ENCODE measurements at places on chromosomes 2 and 18.

DNA sequence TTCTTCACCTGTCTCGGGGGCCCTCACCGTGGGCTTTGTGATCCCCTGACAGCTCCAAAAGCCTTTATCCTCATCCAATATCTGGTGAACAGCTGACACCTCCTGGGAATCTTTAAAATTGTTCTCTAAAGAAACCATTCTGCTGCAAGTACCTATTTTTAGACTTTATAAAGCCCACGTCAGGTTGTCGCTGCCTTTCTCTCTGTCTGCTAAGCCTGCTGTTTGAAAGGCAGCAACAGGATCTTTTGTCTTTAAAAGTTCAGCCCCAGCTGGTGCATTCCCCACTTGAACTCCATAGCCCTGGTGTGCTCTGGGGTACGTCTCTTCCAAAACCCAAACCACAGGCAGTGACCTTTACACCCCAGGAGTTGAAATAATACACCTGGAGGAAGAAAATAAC, 145.0 kb downstream of the NEDD4L start:
- DNase-seq = no peak

GRCh38 chr2:117087535-117088291, 726.8 kb upstream of the DDX18 start:
- no peak for DNase-seq

DNA sequence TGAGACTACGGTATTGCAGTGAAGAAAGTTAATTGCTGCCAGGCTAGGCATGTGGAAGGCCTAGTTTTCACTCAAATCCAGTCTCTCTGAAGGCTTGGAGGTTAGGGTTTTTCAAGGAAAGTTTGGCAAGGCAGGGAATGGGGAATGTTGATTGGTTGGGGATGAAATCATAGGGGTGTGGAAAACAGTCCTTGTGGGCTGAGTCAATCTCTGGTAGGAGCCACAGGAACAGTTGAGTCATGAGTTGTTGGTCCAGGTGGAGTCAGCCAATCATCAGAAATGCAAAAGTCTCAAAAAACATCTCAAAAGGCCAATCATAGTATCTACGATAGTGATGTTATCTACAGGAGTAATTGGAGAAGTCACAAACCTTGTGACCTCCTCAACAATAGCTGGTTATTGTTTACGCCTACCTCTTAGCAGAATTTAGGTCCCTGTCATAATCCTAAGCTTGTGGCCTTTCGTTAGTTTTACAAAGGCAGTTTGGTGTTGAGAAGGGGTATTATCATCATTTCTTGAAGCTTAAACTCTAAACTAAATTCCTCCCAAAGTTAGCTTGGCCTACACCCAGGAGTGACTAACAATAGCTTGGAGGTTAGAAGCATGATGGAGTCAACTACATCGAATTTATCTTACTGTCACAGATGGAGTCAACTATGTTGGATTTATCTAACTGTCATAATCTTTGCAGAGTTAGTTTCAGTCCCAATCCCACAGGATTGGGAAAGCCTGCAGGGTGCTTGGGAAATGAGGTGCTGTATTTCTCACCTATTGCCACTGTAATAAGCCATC, 33.7 kb upstream of the APCDD1 start:
- no peak for DNase-seq

- no peak for DNase-seq
Observed at GRCh38 chr2:106885971-106886915, at the start of gene ST6GAL2. TSS of gene ST6GAL2 (minus strand) at chr2:106886167. CDS start at chr2:106843977, 42,190 bp downstream.

- no peak for DNase-seq
Observed at GRCh38 chr2:169397697-169398096, 35.4 kb upstream of the LRP2 start.

- DNase-seq = no peak
Observed at GRCh38 chr2:105156166-105156565, 85.4 kb upstream of the GPR45 start.

DNA sequence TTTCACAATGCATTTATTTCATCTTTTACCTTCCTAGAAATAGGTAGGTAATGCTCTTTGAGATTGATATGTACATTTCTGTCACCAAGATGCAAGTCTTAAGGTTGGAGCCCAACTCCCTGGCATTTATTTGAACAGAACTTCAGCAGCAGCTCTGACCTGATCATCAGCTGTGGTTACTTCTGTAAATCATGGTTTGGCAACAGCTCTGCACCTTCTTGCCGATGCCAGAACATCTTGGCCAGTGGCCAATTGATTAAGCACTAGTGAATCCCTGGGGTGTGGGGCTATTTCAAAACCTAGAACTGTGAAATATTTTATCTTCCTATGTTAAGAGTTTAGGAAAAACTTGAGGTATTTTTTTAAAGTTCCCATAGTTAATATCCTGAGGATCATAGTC, 124.8 kb upstream of the NYAP2 start:
- no peak for DNase-seq

DNA sequence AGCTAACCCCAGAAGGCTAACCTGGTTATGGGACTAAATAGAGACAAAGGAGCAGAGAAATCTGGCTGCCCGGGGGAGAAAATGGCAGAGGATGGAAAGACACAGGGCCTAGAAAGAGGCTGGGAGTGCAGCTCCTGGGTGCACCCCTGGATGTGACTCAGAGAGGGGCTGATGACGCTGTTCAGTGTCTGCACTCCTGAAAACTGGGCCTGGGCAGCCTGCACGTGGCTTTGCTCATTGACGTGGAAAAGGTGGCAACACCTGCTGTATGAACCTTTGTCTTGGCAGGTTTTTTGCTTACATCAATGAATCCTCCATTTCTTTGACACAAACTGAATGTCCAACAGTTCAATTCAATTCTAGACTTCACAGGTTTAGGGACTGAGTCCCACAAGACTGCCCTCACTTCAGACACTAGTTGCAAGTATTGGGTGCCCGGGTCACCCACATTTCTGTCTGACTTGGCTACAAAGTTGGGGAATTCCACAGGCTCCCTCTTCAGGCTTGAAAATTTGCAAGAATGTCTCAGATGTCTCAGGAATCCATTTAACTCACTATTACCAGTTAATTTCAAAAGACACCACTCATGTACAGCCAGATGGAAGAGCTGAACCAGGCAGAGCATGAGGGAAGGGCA, 47.3 kb upstream of the PUM2 start:
- DNase-seq = no peak

DNA sequence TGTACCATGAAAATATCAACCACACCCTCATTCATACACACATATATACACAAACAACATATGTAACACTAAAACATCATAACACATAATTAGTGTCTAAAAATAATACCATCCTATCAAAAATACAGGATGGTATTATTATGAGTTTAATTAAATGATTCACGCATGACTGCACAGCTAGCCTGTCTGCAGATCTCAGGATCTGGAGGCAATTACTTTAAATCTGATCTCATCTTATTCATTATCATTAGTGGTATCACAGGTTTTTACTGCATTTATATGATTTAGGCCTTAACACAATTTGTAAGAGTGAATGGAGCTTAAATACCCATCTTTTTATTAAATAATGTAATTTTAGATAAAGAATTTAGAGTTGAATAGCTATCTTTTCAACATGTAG, 443.4 kb upstream of the LINC00305 start:
- no peak for DNase-seq

DNA sequence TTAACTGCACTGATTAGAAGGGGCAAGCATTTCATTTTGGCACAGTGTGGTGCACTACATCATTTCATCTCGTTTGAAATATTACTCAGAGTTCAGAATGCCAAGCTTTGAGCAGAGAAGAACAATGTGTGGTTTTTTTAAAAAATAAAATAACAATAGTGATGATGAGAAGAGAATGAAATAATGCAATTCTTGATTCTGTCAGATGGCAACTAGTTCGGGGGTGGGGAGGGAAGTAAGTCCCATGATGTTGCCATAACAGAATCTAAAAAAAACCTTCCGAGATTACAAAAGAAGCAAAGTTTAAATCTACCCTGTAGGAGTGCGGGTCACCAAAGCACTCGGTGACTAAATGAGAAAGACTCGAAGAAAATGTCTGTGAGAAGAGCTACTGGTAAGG, 490.4 kb downstream of the NR4A2 start:
- DNase-seq = no peak

DNA sequence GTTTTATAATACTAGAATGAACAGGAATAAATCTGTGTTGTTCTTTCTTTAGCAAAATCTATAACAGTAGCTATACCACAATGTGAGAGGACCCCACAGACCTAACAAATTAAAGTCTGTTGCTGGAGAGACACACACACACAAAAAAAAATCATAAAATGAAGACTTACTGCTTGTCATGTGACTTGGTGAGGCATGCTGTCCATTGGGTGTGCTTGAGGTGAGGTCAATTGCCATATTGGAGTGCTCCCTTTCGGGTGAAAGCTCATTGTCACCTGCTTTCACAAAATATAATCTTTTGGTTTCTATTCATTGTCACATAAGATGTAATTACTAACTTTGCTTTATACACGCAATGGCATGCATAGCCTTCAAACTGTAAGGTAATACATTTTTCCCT, 3.9 kb downstream of the IKZF2 start:
- DNase-seq = no peak

DNA sequence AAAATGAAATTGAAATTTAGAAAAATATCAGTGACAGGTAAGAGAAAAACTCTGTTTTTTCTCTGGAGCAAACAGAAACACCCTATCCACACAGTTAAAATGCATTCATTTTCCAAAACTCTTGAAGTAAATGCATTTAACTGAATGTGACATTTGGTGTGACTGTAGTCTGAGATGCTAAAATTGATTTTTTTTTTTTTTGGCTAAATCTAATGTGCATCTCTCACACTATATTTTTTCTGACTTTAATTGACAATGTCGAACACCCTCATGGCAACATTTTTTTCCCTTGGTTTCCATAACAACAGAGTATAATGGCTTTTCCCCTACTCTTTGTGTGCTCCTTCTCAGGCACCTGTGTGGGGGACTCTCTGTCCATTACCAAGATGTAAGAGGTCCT, 366.4 kb downstream of the XIRP2 start:
- DNase-seq = no peak

- no peak for DNase-seq
Observed at GRCh38 chr2:109711230-109712122, 82.6 kb upstream of the RGPD5 start.

DNA sequence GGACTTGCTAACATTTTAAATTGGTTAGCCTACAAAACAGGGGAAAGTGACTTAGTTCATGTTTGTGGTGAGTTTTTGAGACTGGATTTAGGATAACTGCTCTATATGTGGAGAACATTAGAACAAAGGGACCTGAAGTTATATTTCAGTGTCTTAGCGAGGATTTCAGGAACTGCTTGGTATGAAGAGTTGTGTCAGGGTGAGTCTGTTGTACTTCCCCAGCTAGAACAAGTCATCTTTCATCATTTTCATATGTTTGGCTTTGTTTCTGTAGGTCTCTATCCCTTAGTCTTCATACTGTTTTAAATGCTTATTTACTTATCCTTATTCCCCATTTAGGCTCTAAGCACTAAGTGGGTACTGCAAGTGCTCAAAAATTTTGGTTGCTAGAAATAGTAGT, 41.9 kb downstream of the KCMF1 start:
- DNase-seq = no peak

DNA sequence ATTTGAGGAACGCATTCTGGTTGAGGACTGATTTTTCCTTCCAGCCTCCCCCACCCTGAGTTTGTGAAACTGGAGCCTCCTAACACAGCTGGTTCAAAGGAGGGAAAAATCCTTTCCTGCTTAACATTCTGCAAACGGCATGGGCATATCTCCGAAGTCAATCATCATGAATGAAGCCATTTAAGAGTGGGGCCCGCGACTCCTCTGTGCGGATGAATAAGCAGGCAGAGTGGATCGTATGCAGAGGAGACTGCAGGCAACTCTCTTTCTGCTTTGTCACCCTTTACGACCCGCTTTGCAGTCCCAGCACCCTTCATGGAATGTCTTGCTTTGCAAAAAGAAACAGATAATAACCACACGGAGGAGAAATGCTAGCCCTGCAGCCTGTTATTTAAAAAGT, 305.2 kb downstream of the CLIP4 start:
- DNase-seq = no peak

- DNase-seq = no peak
Observed at GRCh38 chr18:8426401-8426800, 182.8 kb upstream of the RAB12 start.

DNA sequence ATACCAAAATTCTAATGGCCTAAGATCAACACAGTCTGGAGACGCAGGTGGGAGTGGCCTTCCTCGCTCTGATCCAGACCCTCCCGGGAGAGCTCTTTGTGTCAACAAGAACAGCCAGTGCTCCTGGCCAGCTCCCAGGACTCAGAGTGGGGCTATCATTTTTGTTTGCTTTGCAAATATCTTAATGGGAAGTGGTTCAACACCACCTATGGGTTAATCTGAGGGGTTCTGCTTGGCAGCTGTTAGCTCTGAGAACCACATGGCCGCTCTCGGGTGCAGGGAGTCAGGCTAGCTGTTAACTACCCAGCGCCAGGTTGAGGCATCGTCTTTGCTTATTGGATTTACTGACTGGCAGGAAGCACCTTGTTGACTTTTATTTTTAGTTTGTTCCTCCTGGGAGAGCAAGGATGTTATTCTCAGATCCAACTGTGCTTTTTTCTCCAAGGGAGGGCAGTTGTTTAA, 184.8 kb upstream of the SP5 start:
- DNase-seq = no peak

DNA sequence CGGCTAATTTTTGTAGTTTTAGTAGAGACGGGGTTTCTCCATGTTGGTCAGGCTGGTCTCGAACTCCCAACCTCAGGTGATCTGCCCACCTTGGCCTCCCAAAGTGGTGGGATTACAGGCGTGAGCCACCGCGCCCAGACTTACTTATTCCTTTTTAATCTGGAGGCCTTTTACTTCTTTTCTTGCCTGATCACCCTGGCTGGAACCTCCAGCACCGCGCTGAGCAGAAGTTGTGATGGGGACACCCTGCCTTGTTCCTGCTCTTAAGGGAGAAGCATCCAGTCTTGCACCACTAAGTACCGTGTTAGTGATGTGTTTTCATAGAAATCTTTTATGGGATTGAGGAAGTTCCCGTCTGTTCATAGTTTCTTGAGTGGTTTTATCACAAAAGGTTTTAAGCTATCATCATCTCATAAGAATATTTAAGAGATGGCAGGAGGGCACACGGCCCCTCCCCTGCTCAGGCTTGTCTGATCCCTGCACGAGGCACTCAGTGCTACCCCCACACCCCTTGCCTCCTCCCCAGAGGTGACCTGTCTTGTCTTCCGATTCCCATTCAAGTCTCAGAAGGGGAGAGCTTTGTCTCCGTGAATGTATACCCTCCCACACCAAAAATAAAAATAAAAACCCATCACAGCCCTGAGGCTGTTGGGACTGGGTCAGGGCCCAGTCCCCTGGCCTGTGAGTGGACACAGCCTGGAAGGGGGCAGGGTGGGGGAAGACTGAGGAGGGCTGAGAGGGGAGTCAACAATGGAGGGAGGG, 65.3 kb upstream of the SMAD7 start:
- no peak for DNase-seq

DNA sequence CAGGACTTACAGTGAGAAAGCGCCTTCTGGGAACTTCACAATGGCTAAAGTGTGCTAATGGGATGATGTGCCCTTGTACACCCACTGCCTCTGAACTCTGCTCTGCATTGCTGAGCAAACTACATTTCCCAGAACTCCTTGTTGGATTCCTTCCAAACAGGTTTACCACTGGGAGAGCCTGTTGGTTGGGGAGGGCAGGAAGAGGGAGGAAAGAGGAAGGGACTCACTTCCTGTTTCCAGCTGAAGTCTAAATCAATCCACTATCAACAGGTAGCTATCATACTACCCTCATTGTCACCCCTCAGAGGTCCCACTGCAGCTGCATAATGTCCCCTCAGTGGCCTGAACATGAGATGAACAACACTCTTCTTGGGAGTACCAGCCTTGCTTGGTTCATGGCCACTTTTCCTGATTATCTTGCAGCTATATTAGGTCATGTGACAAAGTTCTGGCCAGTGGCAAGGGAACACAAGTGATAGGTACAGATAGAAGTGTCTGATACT, 109.7 kb downstream of the MSH2 start:
- DNase-seq = no peak

- no peak for DNase-seq
Observed at GRCh38 chr2:232562515-232563151, 12.1 kb downstream of the EIF4E2 start.

All from stimulated activated CD8-positive, alpha-beta memory T cell treated with anti-CD3 and anti-CD28 coated beads, Interleukin-12 subunit alpha, Interleukin-12 subunit beta, amount 100 ng/mL, for 4 hours (primary cell).